ENCODE measurements at places on chromosomes 6 and 20. TPM values are rescaled to one million over a fixed set of nuclear protein-coding genes. Genes with fewer than 3 reads are reported as not detected.

Gene SNAI1
- total RNA-seq: 1.3 TPM

Gene AP5S1
- total RNA-seq: 11.6 TPM

Gene NEURL2
- total RNA-seq: 4.9 TPM

Gene ABRACL
- not detected for total RNA-seq

Gene PKHD1
- 0.02 TPM for total RNA-seq

Gene CAGE1
- not detected for total RNA-seq

Gene HLA-DOA
- total RNA-seq: 1.0 TPM

Gene PTK6
- not detected for total RNA-seq

Data from gastrocnemius medialis (tissue), 4 donors.